HepG2 (cell line): ENCODE measurements at places on chromosomes 5 and 9. TPM values are rescaled to one million over a fixed set of nuclear protein-coding genes. Genes with fewer than 3 reads are reported as not detected.

DNA sequence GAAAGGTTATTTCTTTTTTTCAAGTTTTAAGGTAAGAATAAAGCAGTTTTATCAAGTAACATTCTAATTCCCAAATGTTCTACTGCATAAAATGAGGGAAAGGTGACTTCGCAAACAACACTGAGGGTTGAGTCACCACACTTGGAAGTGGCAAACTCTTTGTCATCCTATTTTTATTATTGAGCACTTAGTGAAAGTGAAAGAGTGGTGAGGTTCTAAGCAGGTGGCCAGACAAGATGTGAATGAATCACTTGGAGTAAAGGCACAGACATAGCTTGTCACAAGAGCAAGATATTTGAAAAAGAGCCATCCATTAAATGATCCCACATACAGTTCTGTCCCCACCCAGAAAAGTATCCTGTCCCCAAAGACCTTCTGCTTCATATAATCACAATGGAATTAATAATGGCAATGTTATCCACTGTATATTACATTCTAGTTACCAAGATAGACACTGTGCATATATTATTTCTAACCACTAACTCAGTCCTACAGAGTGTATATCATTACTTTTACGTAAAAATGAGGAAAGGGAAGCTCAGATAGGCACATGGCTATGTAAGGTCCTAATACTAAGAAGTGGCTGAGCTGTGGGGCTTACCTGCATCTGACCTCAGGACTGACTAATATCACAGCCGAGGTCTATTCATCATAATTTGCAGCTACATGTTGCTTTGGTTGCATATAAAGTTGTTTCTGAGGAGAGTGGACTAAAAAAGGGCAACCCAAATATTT lies 730.4 kb upstream of the MEF2C start:
- no peak for DNase-seq

- no peak for DNase-seq
Measured at GRCh38 chr5:21593261-21593660, 1259.9 kb downstream of the CDH12 start.

GRCh38 chr5:64451551-64451950 lies 54.3 kb upstream of the RGS7BP start:
- no peak for DNase-seq

The SLC36A3 gene
- not detected in 2 replicates for polyA plus RNA-seq

The GLRA1 gene
- not detected in 2 replicates for polyA plus RNA-seq
